Occipital lobe (tissue), 3 donors: ENCODE measurements at places on chromosomes 5 and 9. TPM values are rescaled to one million over a fixed set of nuclear protein-coding genes. Genes with fewer than 3 reads are reported as not detected.

Gene HSPB3
- 0.47 TPM for total RNA-seq

Gene COL5A1
- 4.5 TPM for total RNA-seq

Gene IL9
- total RNA-seq = not detected

Gene FBXO10
- total RNA-seq = 9.2 TPM

Gene RMRP
- 159,856 TPM for total RNA-seq

Gene GPRIN1
- total RNA-seq = 107 TPM

Gene CCNB1
- 25.0 TPM for total RNA-seq

Gene WHRN
- total RNA-seq = 0.94 TPM

GRCh38 chr5:174236070-174236469 is 190.6 kb downstream of the NSG2 start:
- DNase-seq = no peak

DNA sequence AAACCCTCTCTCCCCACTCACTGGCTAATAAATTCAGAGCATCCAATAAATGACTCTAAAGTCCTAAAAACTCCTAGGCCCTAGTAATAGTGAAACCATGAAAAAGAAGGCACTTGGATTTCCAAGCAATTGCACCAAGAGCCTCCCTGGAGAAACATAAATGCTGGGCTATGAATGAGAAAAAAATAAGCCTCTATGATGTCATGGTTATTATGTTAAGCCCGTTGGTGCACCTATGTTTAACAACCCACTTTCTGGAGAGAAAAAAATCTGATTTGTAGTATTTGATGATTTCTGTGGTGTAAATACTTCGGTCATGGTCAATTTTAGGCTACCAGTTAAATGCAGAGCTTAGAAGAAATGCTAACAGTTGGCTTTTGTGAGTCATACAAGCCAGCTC is 8.4 kb downstream of the CFAP90 start:
- no peak for DNase-seq

DNA sequence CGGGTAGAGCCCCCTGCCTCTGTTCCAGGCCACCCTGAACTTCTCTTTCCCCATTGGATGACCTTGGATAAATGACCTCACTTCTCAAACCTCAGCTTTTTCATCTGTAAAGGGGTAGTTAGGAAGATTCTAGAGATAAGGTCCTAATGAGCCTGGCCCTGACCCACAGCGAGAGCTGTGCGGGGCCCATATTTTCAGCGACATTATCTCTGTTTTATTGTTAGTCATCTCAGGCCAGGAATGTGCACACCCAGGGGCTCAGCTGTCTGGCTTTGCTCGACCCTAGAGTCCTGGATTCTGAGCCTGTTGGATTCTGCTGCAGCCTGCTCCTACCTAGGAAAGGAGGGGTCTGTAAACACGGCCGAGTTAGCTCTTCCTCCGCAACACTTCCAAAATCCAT is 81.2 kb upstream of the LMX1B start:
- DNase-seq = no peak

GRCh38 chr5:59021286-59021673 is 438.4 kb downstream of the RAB3C start:
- DNase-seq = no peak

- DNase-seq = no peak
Measured at GRCh38 chr5:160158087-160158486, 38.8 kb upstream of the PWWP2A start.

DNA sequence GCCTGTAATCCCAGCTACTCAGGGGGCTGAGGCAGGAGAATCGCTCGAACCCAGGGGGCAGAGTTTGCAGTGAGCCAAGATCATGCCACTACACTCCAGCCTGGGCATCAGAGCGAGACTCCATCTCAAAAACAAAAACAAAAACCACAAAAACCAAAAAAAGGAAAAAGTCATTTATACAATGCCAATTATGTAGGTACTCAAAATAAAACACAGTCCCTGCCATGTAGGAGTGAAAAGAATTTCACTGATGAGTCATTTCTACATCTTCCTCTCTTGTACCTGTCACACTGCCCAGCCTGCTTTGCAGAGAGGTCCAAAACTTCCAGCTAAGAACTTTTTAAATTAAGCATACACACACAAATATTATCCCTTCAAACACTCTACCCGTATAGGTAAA is 215.8 kb downstream of the EPB41L4A start:
- no peak for DNase-seq

DNA sequence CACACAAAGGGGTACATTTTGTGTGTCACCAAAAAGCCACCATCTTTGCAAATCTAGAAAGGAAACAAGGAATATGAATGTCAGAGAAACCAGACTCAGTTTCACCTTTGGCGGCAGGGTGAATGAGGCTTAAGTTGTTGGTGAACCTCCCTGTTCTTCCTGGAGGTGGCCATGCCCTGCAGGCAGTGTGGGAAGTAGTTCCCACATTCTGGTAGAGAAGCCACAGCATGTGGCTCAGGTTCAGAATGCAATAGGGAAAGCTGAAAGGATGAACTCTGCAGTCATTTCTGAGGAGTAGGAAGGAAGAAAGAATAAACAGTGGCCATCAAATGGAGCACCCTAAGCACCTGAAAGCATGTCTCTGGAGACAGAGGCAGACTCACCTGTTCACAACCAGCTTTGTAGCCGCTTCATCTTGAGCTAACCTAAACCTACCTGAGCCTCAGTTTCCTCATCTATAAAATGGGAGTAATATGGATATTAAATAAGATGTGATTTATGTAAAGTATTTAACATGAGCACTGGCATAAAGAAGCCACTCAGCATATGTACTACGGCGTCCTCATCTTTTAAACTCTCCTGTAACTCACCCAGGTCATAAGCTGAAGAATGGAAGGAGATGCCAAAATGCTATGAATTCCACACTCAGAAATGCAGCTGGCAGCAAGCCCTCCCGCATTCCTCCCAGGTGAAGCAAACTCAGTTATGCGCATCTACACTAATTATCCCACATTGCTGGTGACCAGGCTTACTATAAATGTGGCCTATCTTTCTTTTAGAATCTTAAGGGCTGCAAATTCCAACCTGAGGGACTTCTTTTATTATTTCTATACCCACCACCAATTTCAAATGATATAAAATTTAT is 86.0 kb downstream of the ZNF608 start:
- no peak for DNase-seq

- no peak for DNase-seq
Measured at GRCh38 chr5:132017738-132018625, 6.5 kb upstream of the ACSL6 start.

DNA sequence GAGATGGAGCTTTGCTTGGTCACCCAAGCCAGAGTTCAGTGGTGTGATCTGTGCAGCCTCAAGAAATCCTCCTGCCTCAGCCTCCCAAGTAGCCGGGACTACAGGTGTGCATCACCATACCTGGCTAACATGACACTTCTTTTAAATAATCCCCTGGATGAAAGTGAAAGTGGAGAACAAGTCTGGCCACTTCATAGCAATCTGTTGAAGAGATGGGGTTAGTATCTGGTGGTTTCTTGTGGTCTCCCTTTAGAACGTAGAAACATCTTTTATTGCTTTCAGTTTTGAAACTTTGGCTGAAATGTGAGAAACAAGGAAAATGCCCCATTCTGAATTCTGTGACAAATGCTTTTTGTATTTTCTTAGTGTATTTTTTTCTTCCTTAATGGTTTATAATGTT is 452.5 kb upstream of the RIOK2 start:
- DNase-seq = no peak

- no peak for DNase-seq
Measured at GRCh38 chr5:139690064-139690802, 42.1 kb downstream of the CXXC5 start.

DNA sequence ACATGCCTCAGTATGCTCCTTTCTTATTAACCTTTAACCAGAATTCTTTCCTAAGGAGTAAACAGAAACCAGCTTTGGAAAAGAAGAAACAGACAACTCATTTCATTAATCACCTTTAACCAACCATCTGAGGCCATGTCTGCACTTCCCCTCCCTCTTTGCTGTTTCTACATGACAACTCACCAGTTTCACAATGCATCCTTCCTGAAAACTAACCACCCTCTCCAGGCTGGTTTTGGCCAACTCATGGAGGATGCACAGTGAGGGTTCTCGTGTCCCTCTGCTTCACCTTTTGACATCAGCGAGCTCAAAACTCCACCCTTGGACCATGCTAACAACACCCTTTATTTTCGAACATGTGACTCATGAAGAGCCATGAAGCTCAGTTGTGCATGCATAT is 244.1 kb downstream of the ELAVL2 start:
- DNase-seq = no peak

GRCh38 chr5:88602584-88602983 is 280.4 kb downstream of the MEF2C start:
- no peak for DNase-seq

DNA sequence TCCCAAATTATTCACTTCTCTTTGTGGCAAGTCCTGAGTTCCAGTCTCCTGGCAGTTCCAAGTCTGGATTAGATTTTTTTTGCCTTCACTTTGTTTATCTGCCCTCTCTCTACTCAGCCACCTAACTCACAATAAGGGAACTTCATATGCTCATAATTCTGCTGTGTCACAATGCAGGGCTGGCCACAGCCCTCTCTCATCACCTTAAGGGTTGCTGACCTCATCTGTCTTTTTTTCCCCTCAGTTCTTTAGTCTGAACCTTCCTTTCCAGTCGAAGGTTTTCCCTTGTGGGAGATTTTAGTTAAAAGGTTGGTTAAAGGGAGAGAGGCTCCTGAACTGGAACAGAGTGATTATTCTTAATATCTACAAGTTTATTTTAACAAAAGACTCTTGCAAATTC is 4.1 kb downstream of the BAG1 start:
- no peak for DNase-seq

- DNase-seq = no peak
Measured at GRCh38 chr9:128470560-128470959, 14.8 kb downstream of the ODF2 start.

GRCh38 chr5:151903243-151903653 is 21.4 kb downstream of the GLRA1 start:
- DNase-seq = no peak

- DNase-seq = no peak
Measured at GRCh38 chr9:134871697-134872340, 8.8 kb upstream of the FCN2 start.

DNA sequence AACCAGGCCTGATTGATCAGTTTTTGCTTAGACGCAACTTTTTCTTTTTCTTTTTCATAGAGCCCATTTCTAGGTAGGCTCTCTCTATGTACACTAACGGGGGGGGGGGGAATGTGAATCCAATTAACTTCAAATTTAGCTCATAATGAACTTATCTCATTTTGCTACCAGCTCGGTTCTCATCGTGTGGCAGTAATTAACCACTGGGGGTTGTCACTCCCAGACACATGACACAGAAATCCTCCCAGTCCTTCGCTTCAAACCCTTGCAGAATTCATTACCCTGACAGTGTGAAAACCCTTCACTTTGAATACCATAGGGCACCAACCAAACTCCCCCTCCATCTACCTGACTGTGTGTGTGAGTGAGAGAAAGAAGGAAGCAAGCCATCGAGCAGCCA is 144.2 kb downstream of the PAX5 start:
- no peak for DNase-seq

- DNase-seq = no peak
Measured at GRCh38 chr5:15694696-15695214, 194.8 kb downstream of the FBXL7 start.

- DNase-seq = no peak
Measured at GRCh38 chr9:33288828-33289483, 1.4 kb upstream of the NFX1 start.
